RCC 7860 (cell line): ENCODE measurements at places on chromosomes 13 and 19.

- no peak for DNase-seq
These were observed 8.1 kb upstream of the GPI start for GRCh38 chr19:34356875-34357274.

DNA sequence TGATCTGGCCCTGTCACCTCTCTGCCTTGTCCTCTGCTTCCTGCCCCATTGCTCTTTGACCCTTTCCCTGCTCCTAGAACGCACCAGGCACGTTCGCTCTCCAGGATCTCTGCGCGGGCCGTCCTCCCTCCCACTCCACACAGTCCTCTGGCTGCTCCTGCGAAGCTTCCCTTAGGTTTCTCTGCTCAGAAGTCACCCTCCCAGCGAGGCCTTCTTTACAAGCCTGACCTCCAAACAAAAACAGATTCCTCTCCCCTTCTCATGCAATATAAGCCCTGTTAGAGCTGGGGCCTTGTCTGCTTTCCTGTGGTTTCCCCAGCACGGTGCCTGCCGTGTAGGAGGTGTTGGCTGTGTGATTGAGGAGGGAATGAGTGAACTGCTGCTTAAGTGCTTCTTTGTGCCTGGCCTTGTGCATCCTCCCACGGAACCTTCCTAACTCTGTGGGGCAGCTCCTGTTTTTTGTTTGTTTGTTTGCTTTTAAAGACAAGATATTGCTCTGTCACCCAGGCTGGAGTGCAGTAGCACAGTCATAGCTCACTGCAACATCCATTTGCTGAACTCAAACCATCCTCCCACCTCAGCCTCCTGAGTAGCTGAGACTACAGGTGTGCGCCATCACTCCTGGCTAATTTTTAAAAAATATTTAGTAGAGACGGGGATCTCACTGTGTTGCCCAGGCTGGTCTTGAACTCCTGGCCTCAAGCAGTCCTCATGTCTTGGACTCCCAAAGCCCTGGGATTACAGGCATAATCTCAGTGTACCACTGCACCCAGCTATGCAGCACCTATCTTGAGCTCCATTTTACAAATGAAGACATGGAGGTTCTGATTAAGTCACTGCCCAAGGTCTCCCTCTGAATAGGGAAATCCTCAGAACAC, 82.0 kb downstream of the SIPA1L3 start:
- DNase-seq: no peak

DNA sequence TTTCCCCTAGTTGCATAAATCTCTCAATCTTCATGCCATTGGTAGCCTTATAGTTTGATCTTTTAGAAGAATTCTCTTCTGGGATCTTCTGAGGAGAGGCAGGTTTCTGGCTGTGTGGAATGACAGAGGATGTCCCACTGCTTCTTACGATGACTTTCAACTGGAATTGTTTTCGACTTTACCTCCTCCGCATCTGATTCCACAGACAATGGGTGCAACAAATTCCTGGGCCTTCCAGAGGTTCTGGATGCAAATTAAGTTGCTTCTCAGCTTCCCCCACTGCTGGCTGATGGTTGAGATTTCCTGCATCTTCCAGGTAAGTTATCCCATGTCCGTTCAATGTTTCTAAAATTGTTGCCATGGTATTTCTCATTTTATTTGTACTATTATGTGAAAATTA, 142.3 kb upstream of the TSC22D1 start:
- DNase-seq: no peak

DNA sequence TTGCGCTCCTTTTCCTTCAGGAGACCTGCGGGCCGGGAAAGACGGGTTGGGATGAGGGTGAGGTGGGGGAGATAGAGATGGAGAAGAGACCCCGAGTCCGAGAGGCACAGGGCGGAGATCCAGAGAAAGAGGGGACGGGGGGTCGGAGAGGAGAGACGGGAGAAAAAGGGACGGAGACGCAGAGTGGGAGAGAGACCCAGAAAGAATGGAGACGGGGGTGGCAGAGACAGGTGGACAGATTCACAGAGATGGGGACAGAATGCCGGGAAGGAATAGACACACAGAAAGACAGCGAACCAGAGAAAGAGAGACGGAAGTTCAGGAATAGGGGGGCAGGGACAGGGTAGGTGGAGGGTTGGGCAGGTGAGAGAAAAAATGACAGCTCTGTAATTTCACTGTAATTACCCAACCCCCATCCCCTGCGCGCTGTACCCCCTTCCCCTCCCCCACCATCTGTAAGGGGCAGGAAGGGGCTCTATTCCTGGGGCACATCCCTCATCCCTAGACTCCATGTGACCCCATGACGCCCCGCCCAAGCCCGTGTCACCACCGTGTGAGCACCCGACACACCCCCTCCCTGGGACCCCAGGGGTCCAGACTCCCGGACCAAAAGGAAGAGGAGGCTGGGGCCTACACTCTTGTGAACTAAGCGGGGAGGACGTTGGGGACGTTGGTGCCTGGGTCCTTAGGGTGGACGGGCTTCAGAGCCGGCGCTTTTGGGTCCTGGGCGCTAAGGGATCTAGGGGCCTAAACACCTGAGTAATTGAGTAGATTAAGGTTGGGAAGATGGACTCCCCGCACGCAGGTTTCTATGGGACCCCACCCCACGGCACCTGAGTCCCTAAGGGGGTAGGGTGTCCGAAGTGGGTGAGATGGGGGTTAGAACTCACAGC, 967 bp downstream of the DBP start:
- no peak for DNase-seq

DNA sequence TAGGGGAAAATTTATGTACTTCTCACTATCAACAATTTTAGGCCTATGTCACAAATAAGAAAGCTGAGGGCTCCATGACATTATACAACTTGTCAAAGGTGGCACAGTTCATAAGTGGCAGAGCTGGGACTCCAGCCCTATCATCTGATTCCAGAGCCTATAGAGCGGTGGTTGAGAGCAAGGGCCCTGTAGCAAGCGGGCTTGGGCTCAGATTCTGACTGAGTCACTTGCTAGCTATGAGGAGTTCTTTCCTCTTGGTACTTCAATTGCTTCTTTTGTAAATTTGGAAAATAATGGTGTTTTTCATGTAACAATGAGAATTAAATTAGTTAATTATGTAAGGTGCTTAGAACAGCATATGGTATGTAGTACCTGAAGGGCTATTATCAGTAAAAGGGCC, 28.7 kb upstream of the FAM216B start:
- no peak for DNase-seq

DNA sequence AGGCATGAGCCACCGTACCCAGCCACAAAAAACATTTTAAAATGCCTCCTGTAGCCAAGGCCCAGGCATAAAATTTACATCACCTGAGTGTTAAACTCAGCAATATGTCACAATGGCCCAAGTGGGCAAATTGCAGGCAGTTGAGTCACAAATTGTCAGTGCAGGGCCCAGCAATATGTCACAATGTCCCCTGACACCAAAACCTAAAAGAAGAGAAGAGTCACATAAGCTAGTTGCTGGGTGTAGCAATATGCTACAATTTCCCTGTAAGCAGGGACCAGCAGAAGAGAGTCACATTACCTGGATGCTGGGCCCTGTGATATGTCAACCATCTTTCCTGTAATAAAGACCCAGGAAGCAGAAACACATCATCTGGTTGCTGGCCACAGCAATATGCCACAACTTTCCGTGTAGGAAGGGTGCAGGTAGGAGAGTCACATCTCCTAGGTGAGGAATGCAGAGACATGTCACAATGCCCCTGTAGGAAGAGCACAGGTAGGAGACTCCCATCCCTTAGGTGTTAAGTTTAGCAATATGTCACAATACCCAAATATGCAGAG, 136.0 kb upstream of the ZNF91 start:
- DNase-seq: no peak
